ENCODE measurements at places on chromosomes 12 and 14.

GRCh38 chr14:95756751-95757150, 42.8 kb upstream of the TCL1A start:
- no peak for DNase-seq

DNA sequence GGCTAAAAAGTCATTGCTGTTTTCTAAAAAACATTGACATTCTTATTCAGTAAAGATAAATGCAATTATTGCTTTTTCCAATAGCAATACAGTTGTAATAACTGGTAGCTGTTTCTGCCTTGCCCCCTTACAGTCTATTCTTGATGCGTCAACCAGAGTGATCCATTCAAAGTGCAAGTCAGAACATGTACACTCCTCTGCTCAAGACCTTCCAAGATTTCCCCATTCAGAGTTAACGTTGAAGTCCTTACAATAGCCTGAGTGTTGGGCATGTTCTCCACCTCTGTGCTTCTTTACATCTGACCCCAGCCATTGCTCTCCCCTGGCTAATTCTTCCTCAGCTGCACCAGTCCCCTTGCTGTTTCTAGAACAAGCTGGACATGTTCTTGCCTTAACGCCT, 24.3 kb downstream of the VRK1 start:
- no peak for DNase-seq

GRCh38 chr14:84288781-84289180, 1241.2 kb upstream of the FLRT2 start:
- no peak for DNase-seq

DNA sequence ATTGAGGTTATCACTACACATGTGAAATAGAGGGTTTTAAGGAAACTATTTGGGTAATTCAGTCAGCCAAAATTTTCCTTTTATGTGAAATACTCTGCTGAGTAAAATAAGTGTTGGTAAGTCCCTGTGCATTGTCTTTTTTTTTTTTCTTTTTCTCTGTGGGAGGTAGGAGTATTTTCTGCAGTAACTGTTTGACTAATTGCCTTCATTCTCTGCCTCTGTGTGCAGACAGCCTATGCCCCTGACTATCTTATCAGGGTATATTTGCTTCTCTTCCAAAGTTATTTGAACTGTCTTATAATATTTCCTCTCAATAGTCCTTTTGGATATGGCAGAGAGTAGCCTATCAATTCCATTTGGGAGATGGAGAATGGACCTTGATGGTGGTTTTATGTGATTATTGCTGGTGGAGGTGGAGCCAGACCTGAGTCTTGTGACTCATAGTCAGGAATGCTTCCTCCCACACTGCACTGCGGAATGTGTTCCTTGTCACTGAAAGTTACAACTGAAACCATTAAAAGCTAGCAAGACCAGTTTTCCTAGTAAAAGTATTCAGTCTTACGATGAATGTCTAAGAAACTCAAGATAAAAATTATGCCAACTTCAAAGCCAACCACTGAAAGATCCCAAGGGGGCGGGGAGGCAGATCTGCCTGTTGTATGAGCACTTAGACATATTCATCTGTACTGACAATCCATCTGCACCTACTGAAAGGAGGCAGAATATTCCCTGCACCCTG, 40.9 kb upstream of the STXBP6 start:
- DNase-seq = no peak

GRCh38 chr12:29133181-29133580, 15.9 kb upstream of the FAR2 start:
- no peak for DNase-seq

- DNase-seq = no peak
Measured at GRCh38 chr12:95763809-95764253, 26.7 kb downstream of the NTN4 start.

DNA sequence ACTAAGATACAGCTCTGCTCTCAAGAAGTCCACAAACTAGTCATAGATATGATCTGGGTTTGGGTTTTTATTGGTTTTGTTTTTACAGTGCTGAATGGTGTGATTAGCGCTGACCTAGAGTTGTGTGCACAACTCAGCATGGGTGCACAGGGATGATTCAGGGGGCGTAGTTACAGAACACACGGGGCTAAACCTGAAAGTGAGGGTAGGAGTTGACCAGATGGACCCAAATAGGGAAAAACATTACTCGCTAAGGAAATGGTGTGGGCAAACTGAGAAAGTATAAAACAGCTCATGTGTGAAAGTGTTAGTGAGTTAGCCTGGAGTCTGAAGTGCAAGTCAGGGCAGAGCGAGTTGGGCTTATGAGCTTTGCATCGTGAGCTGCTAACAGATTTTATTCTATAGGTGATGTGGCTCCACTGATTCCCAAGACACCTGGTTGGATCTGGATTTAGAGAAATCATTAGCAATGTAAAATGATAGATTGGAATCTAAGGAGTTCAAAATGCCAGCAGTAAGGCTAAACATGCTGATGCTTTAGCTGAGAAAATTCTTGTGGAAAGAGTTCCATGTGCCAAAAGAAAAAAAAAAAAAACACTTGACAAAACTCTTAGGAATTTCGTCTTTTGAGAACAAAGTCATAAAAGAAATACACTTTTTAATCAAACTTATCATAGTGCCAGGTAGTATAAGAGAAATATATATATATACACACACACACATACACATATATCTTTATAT, 134.9 kb downstream of the SLC5A8 start:
- DNase-seq = no peak

DNA sequence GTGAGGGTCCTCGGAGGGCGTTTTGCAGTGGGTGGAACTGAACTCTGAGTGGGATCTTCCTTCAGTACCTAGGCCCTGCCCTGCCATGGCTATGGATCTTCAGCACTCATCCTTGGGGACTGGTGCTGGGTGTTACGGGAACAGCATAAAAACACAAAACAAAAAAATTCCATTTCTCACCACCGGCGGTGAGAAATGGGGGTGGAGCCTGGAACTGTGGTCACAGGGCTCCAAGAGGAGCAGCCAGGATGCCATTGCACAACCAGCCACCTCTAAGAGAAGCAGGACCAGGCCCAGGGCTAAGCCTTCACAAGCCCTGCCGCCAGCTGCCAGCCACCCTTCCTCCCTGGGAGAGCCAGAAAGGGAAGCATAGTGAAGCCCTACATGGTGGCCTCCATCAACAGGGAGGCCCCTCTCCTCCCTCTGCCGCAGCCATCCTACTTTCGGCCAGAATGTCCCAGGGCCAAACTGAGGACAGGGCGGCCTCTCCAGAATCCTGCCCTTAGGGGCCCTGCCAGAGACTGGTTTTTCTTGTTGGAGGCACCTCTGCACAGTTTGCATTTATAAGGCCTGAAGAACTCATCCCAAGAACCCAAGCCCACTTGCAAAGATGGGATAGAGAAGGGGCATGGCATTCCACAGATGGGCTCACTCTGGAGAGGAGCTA, 76.5 kb downstream of the VCPKMT start:
- DNase-seq = peak; percentile 90

- no peak for DNase-seq
Measured at GRCh38 chr14:58059126-58059525, 92.9 kb downstream of the ARMH4 start.

GRCh38 chr14:63663428-63664341, 22.0 kb upstream of the WDR89 start:
- DNase-seq = no peak

DNA sequence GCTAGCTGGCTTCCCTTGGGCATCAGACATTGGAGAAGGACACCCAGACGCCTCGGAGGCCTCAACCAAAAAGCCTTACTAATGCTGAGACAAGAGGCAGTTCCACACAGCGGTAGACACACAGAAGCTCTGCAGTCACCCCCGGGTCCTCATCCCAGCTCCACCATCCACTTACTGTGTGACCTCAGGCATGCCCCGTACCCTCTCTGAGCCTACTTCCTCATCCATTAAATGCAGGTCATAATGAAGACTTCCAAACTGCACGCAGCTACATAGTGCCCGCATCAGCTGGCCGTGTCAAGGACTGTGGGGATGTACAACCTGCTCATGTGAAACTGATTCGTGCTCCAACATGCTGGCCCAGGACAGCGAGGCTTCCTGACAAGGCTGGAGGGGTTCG, 72.3 kb downstream of the KDM2B start:
- DNase-seq = no peak

GRCh38 chr14:67982711-67983608, 163.4 kb downstream of the RAD51B start:
- DNase-seq = no peak

GRCh38 chr12:83018088-83018487, 331.4 kb downstream of the TMTC2 start:
- no peak for DNase-seq

- DNase-seq = no peak
Measured at GRCh38 chr12:109925185-109925840, 25.2 kb downstream of the TCHP start.

- DNase-seq = no peak
Measured at GRCh38 chr12:29463198-29463597, 34.3 kb downstream of the OVCH1 start.

DNA sequence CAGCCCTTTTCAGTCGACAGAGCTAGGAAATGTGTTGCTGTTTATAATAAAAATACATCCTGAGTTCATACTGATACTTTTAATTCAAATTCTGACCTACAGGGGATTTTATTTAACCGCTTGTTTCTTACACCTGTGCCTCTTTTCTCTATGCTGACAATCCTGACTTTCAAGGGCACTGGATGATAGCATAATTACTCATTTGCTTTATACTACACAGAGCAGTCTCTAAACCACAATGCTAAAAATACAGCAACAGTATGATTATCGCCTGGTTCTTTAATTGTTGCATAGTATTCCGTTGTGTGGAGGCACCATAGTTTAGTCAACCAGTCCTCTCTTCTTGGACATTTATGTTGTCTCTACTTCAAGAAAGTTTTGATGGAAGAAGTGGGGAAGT, 372.9 kb downstream of the DPF3 start:
- DNase-seq = no peak

DNA sequence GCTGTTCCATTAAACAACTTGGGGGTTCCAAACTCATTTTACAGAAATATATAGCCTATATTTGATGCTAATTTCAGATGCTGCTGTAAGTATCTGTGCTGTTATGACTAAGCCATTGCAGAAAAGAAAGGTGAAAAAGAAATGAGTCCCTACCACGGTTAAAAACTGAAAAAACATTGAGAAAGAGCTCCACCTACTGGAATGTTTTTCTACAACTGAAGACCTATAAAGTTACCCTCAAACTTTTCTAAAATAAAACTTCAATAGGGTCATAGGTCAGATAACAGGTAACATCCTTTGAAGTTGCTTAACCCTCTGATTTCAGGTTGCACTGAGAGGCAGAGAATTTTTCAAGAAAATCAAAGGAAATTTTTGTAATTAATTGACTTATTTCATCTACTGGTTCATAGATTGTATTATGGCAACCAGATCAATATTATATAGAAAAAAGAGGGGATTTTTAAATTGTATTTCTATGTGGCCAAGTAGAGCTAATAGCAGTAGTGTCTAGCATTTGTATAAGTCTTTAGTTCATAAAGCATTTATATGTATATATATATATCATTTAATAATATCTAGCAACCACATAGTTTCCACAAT, 279.9 kb downstream of the RPS29 start:
- DNase-seq = no peak

- DNase-seq = no peak
Measured at GRCh38 chr14:76133103-76133502, 18.6 kb upstream of the GPATCH2L start.

- peak; percentile 33 for DNase-seq
Measured at GRCh38 chr12:122403115-122403770, 19.2 kb downstream of the CLIP1 start.

- DNase-seq = no peak
Measured at GRCh38 chr12:22238211-22238610, 96.3 kb downstream of the ST8SIA1 start.

DNA sequence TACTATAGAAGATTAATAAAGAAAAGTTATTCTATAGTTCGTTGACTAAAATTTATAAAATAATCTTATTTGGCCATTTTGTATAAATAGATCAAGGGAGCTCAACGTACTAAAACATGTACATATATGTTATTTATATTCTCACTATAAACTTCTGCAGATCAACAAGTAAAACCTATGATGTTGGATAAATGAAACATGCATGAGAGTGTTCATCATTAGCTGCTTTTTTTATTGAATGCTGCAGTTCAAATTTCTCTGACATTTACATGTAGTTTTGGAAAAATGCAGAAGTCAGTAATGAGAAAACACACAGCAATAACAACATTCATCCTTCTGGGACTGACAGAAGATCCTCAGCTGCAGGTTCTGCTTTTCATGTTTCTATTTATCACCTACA, at the start of gene OR6C68:
Gene OR6C68 (plus strand): TSS at position 301 of the 400 bp plus-strand sequence. CDS start 0 bp downstream, at position 301.
- no peak for DNase-seq

DNA sequence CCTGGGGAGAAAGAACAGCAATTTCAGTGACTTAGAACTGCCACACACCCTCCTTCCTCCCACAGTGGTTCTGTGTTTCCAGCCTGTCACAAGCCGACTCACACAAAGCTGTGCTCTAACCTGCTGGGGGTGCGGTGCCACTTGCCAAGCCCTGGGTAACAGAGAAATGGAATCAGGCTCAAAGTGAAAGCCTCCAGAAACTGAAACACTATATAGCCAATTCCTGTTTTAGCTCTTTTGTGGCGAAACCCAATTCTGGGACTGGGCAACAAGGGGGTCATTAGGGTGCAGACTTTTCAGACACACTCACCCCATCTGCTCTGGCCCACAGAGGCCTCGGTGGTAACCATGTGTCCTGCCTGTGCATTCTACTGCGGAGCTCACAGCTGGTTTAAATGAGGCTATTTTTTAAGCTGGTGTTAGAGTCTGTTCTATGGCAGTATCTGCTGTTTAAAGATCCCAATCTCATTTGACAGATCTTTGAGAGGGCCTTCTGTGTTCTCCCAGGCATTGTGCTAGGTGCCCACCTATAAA, 15.2 kb upstream of the ACTR6 start:
- peak; percentile 42 for DNase-seq

GRCh38 chr14:25116607-25117006, 66.7 kb upstream of the STXBP6 start:
- DNase-seq = no peak

DNA sequence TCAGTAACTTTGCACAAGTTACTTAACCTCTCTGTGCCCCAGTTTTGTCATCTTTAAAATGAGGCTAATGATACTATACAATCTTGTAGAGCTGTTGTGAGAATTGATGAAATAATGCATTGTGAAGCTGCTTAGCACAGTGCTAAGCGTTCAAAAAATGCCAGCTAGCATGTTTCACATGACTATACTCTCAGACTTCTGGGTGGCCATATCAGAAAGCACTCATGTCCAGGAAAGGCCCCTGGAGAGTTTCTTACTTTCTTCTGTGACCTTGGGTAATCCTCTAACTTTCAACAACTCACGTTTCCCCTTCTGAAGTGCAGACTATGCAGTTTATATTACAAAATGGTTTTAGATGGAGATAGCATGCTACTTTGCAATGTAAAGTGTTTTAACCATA, 68.1 kb downstream of the TPH2 start:
- DNase-seq = no peak

All from suppressor macrophage treated with lipopolysaccharide for 4 hours (primary cell).